ENCODE measurements at places on chromosomes 3 and 15.

- DNase-seq: no peak
These were observed 206.5 kb downstream of the LPP start for GRCh38 chr3:188360364-188360881.

DNA sequence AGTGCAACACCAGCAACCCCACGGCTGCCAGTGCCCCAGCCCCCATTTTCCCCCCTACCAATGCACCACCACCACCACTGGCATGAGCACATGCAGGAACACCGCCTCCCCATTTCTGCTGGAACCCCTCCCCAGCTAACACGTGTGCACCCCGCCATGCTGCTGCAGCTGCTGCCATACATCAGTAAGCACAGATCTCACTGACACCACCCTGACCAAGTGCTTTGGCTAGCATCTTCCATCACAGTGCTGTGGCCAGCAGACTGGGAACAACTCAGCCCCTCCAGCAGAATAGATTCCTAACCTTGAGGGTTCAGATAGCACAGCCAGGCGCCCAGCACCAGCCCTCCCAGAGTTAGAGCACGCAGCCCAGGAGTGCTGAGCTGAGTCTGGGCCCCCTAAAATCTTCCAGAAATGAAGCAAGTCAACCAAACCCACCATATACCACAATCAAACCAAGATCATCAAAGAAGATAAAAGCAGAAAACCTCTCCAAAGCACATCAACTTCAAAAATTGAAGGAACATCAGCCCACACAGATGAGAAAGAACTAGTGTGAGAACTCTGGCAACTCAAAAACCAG lies 81.2 kb upstream of the CDV3 start:
- DNase-seq: no peak

DNA sequence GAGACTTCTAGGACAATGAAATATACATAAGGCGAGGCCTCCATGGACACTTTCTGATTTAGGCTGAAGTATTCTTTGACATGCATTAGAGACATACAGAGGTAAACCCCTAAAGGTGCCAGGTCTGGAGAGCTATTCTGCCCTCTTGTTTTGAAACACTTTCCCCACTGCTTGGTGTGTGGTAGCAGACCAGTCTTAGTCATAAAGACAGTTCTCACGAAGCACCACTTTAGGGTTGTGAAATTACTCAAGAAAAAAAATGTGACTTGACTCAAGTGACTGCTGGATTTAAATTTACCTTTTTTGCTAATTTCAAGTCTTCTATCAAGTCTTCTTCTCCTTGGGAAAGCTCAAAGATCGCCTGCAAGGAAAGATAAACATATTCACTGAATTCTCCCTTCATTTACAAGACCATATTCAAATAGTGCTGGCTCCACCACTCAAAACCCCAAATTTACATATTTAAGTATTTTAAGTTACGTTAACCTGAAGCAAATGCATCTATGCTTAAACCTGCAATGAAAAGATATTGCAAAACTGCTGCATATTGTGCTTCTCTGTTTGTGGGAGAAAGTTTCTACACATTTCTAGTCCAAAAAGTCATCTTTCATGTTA lies 48.4 kb downstream of the ARHGEF3 start:
- DNase-seq: no peak

GRCh38 chr3:146521394-146521793 lies 23.0 kb downstream of the PLSCR1 start:
- no peak for DNase-seq

- no peak for DNase-seq
These were observed 3.1 kb downstream of the COL8A1 start for GRCh38 chr3:99641480-99641879.

DNA sequence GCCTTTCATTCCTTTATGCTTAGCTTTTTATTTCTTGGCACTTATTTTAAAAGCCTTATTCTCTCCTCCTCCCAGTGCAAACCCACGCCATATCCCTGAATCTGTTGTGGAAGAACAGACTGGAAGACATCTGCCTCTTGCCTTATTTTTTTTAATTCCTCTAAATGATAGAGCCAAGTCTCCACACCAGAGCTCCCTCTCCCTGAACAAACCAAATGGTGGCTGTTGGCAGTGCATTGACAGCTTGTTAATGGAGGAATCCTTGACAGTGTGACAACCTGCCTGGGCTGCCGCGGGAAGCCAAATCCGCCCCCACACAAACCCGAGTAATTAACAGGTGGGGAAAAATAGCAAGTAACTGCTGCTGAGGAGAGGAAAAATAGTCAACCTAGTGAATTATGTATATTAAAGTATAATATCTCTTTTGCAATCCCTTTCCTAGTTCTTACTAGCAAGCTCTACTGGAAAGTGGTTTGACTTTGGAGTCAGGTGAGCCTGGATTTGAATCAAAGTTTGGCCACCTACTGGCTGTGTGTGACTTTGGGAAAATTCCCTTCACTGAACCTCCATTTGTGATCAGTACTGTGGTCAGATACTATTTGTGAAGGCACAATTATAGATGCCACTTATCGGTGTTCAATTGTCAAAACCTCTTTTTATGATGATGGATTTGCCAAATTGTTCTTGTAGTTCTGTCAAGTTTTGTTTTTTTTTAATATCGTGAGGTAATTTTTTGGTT lies 589.6 kb downstream of the PDCD6IP start:
- no peak for DNase-seq

DNA sequence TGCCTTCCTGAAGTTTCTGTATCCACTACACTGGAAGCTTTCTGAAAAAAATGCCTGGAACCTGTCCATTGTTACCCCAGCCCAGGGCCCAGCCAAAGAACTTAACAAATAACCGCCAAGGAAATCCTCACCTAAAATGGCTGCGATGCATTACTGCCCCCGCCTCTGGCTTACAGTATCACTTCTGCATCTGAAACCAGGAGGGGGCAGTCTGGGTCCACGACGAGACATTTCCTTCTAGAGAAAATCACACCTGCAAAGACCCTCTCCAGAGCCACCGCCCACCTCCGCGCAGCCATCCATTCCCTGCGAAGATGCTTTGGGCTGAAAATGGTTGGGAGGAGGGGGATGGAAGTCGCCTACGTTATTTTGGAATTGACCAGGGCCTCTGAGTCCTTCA lies 22.4 kb upstream of the CELF6 start:
- peak; percentile 14 for DNase-seq

All from M059J (cell line).